Kidney (tissue), 22 donors: ENCODE measurements at places on chromosomes 5 and 9.
A peak's percentile ranks its signal among the peaks of the same experiment; 100 is the strongest.

- DNase-seq, result no peak
Measured at GRCh38 chr5:67813877-67814539, 401.5 kb upstream of the PIK3R1 start.

- no peak for DNase-seq
Measured at GRCh38 chr9:110143485-110143884, 64.5 kb downstream of the C9orf152 start.

GRCh38 chr9:126650404-126651341 is 36.9 kb downstream of the LMX1B start:
- DNase-seq, result peak; percentile 91

GRCh38 chr9:18501949-18502348 is 28.0 kb downstream of the ADAMTSL1 start:
- no peak for DNase-seq

DNA sequence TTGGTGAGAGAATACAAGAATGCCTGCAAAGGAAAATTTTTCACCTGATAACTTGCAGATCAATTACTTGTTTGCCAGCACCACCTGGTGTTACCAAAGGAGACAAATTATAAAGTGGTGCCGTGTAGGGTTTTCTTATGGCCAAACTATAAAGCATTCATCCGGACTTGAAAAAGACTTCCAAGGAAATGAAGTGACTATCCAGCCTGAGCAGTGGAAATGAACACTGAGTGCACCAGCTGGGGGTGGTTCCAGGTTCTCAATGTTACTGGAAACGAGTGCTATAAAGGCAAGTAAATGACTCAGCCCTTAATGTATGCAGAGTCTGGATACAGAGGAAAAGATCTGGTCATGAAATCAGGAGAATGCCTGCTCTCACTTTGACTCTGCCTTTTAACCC is 113.1 kb downstream of the DNAH5 start:
- no peak for DNase-seq

DNA sequence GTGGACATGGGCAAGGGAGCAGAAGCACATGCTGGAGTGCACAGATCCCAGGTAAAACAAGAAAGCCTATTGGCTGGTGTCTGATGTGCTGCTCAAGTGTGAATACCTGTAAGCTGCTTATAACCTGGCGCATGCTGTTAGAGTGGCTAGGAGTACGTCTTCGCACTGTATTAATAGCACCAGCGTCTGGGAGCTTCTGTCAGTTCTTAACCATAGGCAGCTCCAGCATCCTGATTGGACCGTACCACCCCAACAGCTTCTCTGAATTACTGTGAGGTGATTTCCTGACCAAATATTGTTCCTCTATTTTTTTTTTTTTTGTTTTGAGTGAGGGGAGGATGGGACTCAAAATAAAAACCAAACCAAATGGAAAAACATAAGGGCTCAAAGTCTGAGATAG is 987.6 kb downstream of the PTPRD start:
- DNase-seq, result no peak
